ENCODE measurements at places on chromosomes 1 and 21.

- DNase-seq = no peak
Observed at GRCh38 chr1:43348809-43349593, 9.8 kb upstream of the CDC20 start.

- no peak for DNase-seq
Observed at GRCh38 chr1:24119489-24119858, 7.5 kb upstream of the MYOM3 start.

- DNase-seq = no peak
Observed at GRCh38 chr1:109091839-109092193, 1.3 kb downstream of the TMEM167B start.

DNA sequence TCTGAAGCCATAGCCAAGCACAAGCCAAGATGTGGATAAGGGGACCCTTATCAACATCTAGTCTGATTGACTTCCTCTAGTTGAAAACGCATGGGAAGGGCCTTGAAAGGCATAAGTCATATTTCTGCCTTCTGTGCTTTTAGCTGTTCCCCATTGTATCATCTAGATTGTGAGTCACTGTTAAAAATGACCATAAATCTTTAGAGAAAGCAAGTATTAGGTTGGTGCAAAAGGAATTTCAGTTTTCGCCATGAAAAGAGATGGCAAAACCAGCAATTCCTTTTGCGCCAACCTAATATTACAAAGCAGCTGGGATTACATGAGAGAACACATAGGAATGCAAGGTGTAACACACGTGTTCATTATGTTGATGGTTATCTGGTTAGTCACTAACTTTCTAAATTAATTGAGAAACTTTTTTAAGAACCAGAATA, 63.6 kb downstream of the CLIC6 start:
- no peak for DNase-seq

- peak; percentile 38 for DNase-seq
Observed at GRCh38 chr1:109910123-109910962, at the start of gene CSF1. Gene CSF1, plus strand, starts transcription at chr1:109910849. Its CDS starts 175 bp downstream, at chr1:109911024.

DNA sequence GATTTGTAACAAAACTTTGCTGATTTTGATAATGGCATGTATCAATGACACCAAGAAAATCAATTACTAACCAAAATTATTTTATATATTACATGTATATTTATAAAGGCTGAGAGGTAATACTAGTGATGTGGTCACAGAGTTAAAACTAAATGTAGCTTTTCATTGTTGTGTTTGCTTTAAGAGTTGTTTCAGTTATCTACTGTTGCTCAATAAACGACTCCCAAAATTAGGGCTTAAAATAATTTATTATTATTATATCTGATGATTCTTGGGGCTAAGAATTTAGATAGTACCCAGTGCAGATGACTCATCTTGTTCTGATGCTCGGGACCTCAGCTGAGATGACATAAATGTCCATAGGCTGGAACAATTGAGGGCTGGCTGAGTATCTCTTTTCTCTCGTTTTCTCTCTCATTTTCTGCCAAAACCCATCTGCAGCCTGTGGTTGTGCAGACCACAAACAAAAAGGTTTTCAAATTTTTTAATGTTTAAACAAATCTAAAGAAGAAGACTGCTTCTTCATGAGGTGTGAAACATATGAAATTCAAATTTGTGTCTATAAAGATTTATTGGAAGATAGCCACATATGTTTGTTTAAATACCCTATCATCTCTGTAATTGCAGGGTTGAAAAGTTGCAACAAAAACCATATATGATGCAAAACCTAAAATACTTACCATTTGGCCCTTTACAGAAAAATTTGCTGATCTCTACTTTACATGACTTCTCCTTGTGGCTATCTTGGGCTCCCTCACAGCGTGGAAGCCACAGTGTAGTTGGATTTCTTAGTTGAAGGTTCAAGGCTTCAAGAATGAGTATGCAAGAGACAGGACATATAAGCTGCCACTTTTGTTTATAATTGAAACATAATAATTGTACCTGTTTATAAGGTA, 14.8 kb upstream of the PTPRC start:
- no peak for DNase-seq

All from stimulated activated CD8-positive, alpha-beta memory T cell treated with anti-CD3 and anti-CD28 coated beads, Interleukin-4, amount 100 ng/mL, for 1 hour (primary cell).